ENCODE measurements at places on chromosomes 4 and X.

GRCh38 chr4:1274871-1275270 lies 14.8 kb upstream of the MAEA start:
- DNase-seq: peak; percentile 34

DNA sequence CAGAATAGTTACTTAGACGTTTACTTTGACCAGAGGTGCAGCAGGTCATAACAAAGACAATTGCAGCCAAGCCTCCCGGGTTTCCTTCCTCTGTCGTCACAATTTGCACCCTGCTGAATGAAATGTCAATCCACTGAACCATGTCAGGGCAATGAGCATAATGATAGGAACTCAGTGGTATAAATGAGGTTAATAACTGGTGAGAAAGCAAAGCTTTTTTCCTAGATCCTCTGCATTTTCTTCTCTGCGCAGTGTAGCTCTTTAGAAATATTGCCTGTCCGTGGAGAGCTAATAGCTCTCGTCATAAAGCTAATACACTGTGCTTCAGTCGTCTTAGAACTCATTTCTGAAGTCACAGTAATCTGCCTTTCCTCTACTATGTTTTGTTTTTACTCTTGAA lies 1960.1 kb upstream of the ADGRL3 start:
- no peak for DNase-seq

- peak; percentile 94 for DNase-seq
These were observed 202.4 kb downstream of the CHIC2 start for GRCh38 chr4:53861856-53862610.

DNA sequence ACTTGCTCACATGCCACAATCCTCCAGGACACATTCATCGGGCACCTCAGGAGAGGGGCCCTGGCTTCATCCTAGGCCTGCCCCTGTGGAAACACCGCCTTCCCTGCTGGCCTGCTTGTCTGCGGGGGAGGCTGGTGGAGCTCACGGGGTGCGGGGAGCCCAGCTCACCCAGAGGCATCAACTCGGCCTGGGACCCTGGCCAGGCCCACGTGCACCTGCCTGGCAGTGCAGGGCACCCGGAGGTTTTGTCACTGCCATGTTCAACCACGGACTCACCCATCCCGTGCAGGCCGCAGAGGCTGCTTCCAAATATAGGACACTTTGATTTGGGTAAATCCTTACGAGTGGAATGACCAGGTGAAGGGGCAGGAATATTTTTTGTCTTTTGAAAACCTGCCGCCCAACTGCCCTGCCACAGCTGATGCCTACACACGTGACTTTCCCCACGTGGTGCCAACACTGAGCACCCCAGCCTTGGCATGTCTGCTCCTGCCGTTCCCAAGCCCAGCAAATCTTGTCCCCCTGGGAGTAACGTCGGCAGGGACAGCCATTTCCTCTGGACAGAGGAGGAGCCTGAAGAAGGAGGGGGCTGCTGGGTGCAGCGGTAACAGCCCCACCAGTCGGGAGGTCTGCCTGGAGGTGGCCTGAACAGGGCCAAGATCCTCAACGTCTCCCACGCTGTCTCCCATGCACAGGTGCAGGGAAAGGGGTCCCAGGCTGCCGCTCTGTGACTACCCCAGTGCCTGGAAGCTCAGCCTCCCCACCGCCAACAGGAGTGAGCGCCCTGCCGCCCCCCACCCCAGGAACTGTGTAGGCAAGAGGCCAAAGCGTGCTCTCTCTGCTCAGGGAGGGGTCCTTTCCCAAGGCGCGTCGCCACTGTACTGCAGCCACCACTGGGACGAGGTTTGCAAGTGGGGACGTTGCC lies 8.5 kb downstream of the MXD4 start:
- DNase-seq: no peak

GRCh38 chr4:2087170-2087569 lies 28.0 kb downstream of the NAT8L start:
- no peak for DNase-seq
